ENCODE measurements at places on chromosomes 6 and 20.

- DNase-seq: no peak
Observed at GRCh38 chr6:63349401-63349800, 29.6 kb upstream of the LGSN start.

- no peak for DNase-seq
Observed at GRCh38 chr20:57605045-57605444, 15.2 kb downstream of the ZBP1 start.

DNA sequence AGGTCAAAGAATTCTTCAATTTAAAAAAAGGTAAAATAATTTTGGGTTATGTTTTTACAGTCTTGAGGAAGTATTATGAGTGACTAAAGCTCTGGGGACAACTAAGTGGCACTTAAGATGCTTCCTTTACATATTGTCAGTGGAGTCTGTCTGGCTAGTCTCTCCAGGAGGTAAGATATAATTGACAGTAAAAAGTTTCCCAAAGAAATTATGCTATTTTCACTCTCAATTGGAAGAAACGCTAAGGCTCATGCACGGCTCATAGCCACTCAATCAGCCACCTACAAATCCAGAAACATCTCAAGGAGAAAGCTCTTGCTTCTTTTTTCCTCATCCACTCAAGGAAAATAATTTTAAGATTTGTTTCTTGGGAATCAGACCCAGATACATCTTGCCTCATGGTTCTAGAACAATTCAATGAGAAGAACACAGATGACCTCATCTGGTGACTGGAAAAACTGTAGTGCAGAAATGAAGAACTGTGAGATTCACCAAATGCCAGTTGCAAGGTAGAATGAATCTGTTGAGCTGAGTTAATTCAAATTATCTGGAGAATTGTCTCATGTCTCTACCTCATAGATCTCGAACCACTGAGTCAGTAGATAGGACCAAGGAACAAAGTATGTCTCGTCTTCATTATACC is 252.9 kb downstream of the TPBG start:
- no peak for DNase-seq

- DNase-seq: no peak
Observed at GRCh38 chr20:62652041-62652893, 10.0 kb downstream of the SLCO4A1 start.

GRCh38 chr6:6315660-6316059 is 4.8 kb downstream of the F13A1 start:
- no peak for DNase-seq

DNA sequence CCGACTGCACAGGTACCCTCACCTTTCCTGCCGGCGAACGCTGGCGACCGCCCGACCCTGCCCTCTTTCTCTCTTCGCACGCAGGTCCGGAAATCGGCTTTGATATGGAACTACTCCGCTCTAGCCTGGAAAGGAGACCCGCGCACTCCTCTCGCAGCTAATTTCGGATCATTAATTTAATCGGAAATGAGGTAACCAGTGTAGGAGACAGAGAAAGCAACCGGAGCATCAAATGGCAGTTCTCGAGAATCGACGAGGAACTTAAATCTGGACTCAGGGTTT is 949 bp upstream of the ATXN1 start:
- DNase-seq: no peak

DNA sequence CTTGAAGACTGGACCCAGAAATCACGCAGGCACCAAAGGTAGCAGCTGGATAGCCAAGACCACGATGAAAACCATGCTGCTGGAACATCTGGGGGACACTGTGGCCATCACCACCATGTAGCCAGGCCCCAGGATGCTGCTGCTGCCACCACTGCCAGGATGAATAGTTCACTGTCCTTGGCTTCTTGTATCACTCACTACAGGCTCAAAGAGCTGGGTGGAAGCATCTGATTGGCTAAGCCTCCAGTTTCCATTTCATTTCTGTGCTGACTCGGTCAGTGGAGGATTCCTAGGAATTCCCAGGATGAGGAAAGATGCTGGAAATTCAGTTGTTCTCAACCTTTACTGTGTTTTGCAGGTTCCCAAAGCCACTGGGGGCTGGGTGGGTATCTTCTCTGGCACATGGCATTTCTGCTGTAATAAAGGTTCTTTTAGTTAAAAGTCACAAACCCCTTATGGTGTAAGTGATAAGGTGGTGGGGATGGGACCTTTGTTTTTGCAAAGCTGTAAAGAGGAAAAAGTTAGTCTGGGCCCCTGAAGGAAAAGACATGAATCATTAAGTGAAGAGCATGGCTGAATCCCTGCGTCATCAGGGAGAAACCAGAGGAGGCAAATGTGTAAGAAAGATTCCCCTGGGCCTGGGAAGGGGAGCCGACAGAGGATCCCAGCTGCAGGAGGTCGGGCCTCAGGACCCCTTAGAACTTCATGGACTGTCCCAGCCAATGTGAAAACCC is 75.6 kb upstream of the RNF24 start:
- DNase-seq: no peak

DNA sequence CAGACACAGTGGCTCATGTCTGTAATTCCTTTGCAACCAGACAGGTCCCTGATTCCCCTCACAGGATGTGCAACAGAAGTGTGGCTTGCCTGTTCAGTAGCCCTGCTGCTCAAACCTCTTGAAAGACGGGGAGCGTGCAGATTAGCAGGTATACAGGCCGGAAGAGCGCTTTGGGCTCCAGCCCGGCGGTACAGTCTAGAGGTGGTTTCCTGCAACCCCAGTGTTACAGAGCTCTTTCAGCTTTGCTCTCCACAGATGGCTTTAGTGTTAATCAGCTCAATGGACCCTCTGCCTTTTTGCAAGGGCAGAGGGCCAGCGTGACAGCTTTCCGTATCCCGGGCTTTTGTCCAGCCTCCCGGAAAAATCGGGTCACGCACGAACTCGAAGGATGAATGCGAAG is 67.2 kb upstream of the TNFRSF21 start:
- DNase-seq: no peak

DNA sequence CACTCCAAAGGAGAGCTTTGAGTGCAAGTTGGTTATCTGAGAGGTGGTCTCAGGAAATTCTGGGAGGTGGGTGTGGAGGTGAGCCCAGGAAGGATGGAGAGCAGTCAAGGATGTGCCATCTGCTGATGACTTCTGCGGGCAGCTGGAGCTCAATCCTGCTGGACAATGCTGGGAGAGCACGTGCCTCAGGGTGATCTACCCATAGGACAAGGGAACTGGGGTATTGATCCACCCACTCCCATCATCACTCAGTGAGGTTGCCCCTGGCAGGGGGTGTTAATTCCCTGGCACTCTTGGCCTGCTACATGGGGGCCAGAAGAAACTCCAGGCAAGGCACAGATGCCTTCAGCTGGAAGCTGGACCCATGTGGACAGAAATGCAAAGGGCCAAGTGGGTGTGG is 7.1 kb upstream of the ZBP1 start:
- no peak for DNase-seq

- no peak for DNase-seq
Observed at GRCh38 chr20:10465135-10465534, 30.0 kb downstream of the SLX4IP start.

GRCh38 chr20:64214952-64215351 is 40.6 kb upstream of the PCMTD2 start:
- no peak for DNase-seq

GRCh38 chr20:57663681-57664451 is 43.6 kb upstream of the ZBP1 start:
- no peak for DNase-seq

GRCh38 chr6:77074037-77074713 is 389.1 kb downstream of the HTR1B start:
- no peak for DNase-seq

DNA sequence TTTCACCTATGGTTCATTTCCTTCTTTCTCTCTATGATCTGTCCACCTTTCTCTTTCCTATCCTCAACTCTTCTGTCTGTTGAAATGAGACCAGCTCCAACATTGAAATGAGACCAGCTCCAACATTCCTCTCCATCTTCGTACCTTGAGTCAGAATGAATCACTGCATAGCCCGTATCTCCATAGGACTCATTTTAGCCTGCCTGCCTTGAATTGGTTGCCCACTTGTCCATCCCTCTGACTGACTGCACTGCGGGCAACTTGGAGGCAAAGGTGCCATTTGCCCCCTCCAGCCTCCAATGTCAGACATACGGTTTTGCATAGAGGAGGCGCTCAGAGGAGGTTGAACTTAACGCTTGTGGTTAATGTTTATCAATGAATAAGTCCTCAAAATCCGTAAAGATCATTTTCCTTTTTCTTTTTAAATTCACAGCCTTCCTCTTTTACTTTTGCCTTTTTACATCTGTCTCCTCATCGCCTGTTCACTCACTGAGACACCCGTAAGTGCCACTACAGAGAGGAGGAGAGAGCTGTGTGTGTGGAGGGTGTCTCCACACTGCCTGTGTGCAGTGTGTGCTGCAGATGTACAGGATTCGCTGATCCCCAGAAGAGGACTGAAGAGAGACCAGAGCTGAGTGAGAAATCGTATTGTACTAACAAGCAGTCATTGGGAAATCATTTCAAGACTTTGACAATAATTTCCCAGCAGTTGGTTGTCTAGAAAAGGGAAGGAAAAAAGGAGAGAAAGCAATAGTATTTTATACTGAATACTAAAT is 579.6 kb upstream of the MAP3K7 start:
- DNase-seq: no peak

- no peak for DNase-seq
Observed at GRCh38 chr6:106976270-106976669, 1.7 kb upstream of the CD24 start.

GRCh38 chr20:32129863-32130262 is 20.3 kb downstream of the TM9SF4 start:
- DNase-seq: no peak

DNA sequence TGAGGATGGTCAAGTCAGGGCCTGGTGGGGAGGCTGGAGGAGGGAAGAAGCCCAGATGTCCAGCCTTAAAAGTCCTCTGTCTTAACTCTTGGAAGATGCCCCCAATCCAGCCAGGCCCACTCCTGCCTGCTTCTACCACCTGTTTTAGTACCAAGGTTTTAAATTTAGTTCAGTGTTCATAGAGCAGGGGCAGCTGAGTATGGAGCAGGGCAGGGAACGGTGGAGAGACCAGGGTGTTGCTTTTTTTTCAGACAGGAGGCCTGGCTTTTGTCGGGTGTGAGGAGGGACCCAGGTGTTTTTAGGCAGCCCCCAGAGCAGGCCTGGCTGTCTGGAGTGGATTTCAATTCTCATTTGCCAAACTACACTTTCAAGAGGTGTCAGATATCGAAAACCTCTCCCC is 278.8 kb downstream of the CDC5L start:
- DNase-seq: no peak

DNA sequence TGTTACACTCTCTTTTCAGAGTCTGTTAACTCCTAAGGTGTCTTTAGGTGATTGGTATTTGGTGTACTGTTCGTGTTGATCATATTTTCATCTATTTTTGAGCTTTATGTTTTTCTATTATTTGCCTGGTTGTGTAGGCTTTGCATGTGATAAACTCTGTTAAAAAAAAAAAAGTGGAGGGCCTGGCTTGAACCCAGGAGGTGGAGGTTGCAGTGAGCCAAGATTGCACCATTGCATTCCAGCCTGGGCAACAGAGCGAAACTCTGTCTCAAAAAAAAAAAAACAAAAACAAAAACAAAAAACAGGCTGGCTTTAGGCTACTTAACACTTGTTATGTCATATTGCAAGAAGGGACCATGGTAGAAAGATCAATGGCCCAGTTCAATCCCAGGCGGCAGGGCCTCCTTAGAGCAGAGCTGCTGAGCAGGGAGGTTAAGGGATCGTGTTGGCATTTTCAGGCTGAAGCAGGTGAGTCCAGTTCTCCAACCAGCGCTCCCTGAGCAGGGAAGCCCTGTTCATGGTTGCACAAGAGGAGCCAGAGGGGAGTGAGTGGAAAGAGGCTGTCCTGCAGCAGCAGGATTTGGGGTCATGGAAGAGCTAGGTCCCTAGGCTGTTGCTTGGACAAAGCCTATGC is 8.5 kb downstream of the PYGB start:
- no peak for DNase-seq

- DNase-seq: no peak
Observed at GRCh38 chr6:96613291-96613999, 50.5 kb downstream of the FHL5 start.

DNA sequence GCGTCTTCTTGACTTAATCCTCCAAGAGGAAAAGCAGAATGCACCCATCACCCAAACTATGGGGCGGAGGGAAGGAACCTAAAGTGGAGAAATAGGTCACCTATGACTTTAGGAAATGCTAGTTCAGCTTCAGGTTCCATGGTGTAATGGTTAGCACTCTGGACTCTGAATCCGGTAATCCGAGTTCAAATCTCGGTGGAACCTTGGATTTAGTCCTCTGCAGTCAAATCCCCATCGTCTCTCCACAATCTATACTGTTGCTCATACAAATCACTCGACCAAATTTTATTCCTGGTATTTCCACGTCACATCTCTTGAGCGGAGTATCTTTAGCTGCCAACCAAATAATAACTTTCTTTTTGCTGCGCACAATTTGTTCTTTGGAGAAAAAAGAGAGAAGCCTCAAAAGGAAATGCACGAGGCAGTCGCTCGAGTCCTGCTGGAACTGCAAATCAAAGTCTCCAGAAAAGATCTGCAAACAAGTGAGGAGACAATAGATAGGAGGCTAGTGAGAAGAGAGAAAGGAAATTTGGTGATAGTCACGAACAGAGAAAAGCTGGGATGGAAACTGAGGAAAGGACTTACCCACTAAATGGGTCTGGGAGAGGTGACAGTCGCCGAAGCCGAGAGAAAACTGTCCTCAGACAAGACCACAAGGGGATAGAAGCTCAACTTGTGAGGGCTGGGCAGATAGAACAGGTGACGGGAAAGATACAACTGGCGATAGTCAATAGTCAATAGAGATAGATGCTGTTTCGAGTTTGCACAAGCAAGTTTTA is 16.6 kb downstream of the POM121L2 start:
- DNase-seq: no peak

GRCh38 chr6:25147223-25147622 is 132.0 kb upstream of the CARMIL1 start:
- DNase-seq: peak; percentile 11

GRCh38 chr20:48765359-48765758 is 62.4 kb downstream of the PREX1 start:
- DNase-seq: no peak

- DNase-seq: no peak
Observed at GRCh38 chr20:57420571-57421252, 29.5 kb downstream of the RBM38 start.

DNA sequence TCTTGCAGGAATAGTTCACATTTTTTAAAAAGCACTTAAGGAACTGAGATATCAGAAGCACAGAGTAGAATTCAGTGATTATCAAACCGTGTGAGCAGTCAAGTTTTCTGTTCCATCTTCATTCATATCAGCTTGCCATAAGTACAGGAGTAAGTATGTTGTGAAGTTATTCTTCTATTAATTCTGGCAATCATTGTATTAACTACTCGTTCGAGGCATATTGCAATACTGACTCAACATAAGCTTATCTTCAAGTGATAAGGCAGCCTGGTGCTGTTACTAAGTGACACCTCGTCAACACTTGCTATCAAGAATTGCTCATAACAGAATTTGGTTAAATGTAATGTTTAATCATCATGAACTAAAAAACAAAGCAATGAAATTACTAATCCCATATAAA is 75.7 kb upstream of the SNX9 start:
- DNase-seq: no peak

DNA sequence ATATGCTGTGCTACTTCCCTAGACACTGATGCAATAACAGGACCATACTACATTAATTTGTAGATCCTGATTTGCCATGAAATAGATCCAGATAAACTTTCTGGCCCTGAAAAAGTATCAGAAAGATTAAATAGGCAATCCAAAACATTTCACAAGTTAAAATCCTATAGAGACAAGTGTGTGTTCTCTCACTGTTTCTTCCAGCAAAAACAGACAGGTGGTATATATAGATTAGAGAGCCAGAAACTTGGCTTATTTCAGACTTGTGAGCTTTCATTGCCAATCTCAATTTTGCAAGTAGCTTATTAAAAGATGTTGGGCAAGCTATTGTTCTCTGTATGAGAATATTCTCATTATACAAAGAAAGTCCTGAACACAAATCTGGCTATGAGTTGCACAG is 289.1 kb upstream of the MANEA start:
- DNase-seq: no peak

Measured in SIG-M5 (cell line).